ENCODE measurements at places on chromosomes 4 and X.

DNA sequence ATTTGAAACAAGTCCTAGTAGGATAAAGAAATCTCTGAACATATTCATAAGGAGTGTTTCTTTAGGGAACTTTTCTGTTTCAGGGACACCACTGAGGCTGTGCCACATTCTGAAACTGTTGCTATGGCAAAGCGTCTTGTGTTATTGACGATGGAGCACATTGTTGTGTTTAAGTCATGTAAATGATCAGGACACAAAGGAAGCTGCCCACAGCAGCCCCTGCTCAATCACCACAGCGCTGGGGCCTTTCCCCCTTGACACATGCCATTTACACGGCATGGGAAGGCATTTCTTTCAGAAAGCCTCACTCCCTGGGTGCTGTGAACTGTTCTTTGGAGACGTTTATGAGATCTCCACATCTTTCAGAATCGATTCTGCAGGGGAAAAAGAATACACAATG is 39.8 kb upstream of the MID1 start:
- DNase-seq: no peak

DNA sequence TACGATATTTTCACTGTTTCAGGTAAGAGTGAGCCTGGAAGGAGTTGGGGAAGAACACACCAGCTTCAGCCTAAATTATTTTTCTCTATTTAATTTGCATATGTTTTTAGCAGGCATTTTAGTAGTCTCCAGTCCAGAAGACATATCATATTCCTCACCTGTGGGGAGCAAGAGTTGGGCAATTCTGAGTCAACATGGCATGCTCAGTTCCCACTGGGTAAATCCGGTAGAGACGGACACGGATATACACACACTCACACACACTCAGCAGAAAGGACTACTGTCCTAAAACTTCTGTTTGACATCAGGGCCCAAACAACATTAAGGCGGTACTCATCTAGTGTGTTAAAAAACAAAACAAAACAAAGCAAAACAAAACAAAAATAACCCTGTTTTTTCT is 4.9 kb upstream of the BEX4 start:
- no peak for DNase-seq

DNA sequence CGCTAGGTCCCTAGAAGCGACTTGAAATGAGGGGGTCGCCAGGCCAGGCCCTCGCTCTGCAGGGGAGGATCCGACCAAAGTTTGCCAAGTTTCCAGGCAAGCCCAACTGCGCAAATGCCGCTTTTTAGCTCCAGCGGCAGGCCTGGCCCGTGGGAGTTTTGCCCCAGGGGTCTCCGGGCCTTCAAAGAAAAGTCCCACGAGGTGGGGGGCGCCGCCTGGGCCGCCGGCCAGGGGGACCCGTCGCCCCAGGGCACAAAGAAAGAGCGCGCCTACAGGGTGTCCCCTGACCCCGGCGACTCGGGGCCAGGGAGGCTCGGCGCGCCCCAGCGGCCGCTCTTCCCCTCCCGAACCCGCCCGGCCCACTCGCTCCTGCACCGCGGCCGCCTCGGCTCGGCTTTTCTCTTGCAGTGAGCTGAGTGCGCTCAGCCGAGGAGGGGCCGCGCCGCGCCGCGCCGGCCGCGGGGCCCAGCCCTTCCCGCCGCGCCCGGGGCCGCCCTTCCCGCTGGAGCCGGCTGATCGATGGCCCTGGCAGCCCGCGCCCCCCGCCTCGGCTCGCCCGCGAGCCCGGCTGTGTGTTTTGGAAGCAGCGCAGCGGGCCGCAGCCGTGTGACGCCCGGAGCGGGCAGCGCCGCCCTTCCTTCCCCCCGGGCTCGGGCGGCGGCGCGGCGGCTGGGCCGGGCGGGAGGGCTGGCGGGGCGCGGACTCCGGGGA is 754 bp upstream of the KLF3 start:
- peak; percentile 35 for DNase-seq

- DNase-seq: no peak
Observed at GRCh38 chrX:78456909-78457308, 129.5 kb upstream of the CYSLTR1 start.

- no peak for DNase-seq
Observed at GRCh38 chr4:23614284-23614892, 275.5 kb downstream of the PPARGC1A start.

DNA sequence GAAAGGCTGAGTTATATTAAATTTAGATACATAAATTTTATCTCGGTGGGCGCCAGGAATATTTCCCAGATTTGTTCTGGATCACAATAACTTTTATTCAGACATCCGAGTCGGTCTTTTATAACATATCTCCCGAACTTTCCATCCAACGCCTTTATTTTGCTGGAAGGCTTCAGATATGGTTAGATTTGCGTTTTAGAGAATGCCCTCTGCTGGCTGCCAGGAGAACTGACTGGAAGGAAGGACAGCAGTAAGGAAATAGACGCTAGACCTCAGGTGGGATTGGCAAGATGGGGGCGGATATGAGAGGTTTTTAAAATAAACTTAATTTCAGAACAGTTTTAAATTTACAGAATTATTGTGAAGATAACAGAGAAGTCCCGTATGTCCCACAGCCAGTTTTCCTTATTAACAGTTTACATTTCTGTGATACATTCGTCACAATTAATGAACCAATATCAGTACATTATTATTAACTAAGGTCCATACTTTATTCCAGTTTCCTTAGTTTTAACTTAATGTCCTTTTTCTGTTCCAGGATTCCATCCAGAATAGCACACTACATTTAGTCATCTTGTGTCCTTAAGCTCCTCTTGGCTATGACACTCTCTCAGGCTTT is 4.6 kb upstream of the KANTR start:
- DNase-seq: no peak

DNA sequence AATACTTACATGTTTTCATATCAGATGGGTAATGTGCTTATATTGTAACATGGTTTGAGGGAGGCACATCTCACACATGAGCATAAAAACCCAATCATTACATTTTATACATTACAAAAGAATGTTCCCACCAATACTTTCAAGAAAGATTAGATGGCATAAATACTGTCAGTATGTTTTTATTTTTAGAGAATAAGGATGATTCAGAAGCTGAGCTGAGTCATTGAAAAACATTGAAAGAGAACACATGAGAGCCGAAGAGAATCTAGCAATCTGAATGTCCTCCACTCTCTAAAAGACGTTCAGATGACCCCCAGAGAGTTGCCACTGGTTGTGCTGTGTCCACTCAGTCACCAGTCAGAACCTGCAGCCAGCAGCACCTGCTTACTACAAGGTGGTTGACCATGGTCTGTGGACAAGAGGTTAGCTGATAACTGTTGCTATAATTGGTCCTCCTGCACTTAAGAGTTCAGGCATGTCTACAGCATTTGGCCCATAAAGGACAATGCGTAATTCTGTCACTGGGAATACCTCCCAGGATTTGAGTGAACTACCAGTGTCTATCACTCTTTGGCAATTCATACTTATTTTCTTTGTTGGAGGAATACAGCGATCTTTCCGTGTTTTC is 382.2 kb upstream of the IGFBP7 start:
- DNase-seq: no peak

DNA sequence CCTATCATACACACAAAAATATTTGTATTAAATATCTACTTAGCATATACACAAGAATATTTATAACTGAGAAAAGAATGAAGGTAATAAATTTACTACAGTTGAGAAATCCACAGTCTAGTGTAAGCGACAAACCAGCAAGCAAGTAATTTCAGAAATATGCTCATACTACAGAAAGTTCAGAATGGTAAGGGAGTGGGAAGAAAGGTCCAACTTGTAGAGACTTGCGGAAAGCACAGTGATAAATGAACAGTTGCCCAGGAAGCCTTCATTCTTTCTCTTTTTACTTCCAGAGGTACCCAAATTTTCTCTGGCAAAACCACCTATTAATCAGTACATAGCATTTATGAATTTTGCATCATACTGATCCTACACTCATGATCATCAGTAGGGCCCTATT is 438.1 kb upstream of the PCDH10 start:
- no peak for DNase-seq
